ENCODE measurements at places on chromosomes 5 and 9.

DNA sequence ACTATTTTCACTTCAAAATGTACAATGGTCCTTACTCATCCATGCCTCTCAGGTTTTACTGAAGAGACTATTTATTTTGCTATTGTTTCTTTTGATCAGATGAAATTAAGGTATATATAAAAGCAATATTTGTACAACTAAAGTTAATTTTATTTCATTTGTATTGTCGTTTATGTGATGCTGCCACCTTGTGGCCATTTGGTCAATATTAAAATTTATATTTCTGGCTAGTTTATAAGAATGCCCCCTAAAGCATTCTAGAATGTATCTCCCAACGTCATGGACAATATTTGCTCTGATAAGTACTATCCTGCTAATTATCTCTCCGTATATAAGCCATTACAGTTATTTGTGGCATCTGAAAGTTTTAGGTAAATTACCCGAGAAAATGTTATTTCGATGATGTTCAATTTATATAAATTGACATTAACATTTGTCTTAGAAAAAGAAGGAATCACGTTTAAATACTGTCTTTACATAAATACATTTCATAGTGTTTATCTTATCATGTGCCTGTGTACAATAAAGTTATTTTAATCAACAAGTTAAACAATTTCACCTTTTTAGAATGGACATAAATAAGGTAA lies 680.0 kb downstream of the TAF11L14 start:
- no peak for DNase-seq

- DNase-seq: no peak
These were observed 2035.5 kb upstream of the CDH6 start for GRCh38 chr5:29157975-29158374.

GRCh38 chr5:61132559-61132958 lies 29.7 kb downstream of the SMIM15 start:
- DNase-seq: no peak

DNA sequence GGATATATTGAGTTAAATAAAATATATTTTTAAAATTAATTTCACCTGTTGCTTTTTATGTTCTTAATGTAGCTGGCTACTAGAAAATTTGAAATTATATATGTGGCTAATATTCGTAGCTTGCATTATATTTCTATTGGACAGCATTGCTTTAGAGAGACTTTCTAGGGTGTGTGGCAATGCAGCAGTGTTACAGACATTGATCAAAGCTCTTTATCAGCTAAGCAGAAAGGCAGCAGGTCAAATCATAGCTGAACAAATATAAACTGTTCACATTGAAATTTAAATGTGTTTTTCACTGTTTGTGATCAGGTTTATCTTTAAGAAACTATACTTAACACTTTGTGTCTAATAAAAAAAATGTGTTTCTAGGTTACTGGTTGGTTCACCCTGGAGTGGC lies 52.6 kb downstream of the ITGA2 start:
- no peak for DNase-seq

DNA sequence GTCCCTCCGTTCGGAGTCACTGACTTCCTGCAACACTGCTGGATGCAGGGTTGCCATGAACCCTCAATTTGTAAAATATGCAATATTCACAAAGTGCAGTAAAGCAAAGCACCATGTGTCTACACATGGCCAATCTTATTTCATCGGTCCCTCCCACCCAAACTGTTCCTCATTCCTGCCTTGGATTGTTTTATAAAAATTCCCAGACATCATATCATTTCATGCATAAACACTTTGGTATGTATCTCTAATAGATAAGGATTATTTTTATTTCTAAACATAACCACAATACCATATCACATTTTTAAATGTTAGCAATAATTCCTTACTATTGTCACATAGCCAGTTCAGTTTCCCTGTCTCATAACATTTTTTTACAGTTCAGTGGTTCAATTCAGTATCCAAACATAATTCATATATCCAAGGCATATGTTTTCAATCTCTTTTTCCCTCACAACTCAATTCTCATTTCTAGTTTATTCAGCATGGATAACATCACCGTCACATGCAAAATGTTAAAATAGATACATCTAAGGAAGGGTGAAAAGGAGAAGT lies 82.0 kb upstream of the PCAT7 start:
- no peak for DNase-seq

GRCh38 chr9:32915802-32916201 lies 85.6 kb downstream of the APTX start:
- no peak for DNase-seq

DNA sequence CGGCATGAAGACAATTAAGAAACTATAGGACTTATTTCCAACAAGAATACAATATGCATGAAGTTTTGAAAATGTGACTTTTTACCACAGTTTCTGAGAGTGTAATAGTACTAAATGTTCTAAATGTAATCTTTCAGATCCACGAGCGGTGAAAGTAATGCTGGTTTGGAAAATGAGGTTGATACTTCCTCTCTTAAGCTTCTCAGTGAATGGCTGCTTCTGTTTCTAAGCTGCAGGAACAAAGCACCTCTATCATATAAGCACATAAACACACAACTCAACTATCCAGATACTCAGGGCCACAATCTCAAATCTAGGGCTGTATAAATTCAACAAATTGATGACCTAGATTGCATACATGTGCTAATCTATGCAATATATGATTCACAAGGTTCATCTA lies 78.3 kb downstream of the LIFR start:
- no peak for DNase-seq

DNA sequence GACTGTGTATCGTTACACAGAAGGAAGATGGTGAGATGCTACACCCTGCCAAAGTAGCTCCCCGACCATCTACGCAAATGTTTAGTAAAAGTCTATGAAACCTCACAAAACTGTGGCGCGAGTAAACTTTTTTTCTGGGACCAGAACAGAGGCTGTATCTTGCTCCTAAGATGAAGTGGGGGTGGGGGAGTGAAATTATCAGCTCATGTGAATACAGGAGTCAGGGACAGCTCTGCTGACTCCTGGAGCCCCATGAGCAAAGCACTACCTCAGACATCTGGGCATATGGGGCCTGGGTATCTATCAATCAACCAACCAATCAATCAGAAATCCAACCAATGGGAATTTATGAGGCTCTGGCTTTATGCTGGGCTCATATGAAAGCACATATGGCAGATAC lies 138.6 kb upstream of the RANBP3L start:
- DNase-seq: no peak

DNA sequence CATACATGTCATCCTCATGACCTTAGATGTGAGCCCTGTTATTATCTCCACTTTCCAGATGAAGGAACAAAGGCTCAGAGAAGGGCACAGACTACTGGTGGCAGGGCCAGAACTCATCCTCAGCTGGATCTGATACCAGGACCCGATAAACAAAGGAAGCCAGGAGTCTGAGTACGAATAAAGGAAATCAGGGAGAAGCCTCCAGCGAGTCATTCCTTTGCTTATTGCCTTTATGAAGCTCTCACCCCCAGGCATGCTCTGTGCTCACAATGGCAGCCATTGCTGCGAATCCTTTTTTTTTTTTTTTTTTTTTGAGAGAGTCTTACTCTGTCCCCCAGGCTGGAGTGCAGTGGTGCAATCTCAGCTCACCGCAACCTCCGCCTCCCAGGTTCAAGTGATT lies 130.1 kb downstream of the GAPVD1 start:
- no peak for DNase-seq

DNA sequence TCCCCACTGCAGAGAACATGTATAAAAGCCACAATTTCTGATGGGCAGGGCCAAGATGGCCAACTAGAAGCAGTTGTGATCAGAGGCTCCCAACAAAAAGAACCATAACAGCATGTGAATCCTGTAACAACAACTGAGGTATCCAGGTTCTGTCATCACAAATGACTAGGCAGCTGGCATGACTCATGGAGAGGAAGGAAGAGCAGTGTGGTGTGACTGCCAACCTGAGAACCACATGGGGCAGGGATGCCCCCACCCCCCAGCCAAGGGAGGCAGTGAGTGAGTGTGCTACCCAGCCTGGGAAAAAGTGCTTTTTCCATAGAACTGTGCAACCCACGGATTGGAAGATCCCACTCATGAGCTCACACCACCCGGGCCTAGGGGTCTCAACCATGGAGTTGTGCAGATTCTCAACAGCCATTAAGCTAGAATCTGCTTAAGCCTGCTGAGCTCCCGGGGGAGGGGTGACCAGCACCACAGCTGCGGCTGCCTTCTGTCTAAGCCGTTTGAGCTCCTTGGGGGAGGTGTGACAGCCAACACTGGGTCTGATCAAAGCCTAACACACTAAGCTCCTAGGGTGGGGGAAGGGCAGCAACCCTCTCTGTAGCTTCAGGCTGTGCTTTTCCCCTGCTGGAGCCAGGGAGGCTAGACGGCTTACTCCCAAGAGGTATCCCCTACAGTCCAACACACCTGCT lies 80.1 kb upstream of the DMAC1 start:
- no peak for DNase-seq

GRCh38 chr5:152372875-152373274 lies 32.2 kb downstream of the NMUR2 start:
- DNase-seq: no peak

DNA sequence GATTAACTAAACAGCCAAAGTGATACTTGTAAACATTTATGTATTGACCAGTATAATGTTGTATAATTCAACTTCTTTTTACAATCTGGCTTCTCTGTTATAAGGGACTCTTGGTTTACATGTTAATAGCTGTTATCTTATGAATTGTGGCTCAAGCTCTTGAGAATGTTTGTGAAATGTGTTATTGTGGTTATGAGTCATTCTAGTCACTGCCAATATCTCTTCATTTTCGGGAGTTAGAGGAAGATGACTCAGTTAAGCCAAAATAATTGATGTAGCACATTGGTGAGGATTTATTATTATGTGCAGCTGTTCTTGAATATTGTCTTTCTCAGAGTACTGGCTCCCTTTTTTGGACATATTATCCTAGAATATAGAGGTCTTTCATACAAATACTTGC lies 655.2 kb upstream of the RIOK2 start:
- DNase-seq: no peak

DNA sequence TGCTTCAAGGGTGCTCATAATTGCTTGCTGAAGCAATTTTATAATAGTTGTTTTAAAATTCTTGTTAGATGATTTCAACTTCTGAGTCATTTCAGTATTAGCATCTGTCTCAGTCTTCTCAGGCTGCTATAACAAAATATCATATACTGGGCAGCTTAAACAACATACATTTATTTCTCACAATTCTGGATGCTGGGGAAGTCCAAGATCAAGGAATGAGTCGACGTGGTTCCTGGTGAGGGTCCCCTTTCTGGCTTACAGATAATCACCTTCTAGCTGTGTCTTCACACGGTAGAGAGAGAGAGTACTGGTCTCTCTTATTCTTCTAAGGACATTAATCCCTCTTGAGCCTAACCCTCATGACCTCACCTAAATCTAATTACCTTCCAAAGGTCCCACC lies 160.4 kb downstream of the SIL1 start:
- no peak for DNase-seq

DNA sequence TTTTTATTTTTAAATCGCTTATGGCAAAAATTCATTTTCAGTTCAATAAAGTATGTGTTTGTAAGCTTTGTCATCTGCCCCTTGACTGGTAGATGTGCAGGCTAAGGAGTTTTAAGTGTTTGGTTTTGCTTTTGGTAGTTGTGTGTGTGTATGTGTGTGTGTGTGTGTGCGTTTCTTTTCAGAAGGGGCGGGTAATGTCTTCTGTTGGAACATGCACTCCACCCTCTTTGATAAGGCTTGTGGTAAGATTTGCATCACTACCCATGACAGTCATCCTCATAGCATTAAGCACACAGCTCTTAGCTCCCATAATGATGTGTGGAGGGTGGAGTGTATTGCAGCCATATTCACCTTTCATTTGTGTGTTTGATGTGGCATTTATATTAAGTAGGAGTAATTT lies 92.1 kb upstream of the FSD1L start:
- no peak for DNase-seq

DNA sequence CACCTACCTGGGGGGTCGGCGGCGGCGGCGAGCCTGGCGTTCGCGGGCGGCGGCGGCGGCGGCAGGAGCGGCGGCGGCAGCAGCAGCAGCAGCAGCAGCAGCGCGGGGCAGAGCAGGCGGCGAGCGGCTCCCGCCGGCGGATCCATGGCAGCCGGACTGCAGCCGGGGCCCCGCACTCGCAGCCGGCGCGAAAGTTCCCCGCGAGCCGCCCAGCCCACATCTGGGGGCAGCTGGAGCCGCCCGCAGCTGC lies 153 bp downstream of the ADAMTS2 start:
- no peak for DNase-seq

DNA sequence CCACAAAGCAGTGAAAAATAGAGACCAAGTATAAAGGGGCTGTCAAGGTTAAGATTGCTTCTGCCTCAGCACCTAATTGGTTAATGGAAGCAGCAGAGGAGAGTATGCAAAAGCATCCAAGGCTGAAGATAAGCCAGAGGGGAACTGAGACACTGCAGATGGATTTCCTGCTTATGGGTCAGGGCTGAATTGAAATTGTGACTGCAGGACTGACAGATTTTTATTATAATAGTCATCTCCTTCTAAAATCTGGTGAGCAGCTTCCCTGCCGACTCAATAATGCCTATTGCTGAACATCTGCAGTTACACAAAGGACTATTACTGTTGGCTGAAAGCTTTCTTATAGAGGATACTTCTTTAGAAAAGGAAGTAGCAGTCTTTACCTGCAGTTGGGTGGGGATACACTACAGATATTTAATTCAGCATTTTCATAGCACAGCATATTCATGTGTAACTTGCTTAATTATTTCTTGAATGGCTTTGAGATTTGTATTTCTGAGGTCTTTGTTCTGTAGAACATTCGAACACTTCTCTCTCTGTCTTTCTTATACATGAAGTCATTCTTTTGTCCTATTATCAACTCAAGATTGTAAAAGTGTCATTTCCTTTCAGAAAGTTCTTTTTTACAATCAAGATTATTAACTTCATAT lies 363.0 kb upstream of the RIOK2 start:
- DNase-seq: no peak

DNA sequence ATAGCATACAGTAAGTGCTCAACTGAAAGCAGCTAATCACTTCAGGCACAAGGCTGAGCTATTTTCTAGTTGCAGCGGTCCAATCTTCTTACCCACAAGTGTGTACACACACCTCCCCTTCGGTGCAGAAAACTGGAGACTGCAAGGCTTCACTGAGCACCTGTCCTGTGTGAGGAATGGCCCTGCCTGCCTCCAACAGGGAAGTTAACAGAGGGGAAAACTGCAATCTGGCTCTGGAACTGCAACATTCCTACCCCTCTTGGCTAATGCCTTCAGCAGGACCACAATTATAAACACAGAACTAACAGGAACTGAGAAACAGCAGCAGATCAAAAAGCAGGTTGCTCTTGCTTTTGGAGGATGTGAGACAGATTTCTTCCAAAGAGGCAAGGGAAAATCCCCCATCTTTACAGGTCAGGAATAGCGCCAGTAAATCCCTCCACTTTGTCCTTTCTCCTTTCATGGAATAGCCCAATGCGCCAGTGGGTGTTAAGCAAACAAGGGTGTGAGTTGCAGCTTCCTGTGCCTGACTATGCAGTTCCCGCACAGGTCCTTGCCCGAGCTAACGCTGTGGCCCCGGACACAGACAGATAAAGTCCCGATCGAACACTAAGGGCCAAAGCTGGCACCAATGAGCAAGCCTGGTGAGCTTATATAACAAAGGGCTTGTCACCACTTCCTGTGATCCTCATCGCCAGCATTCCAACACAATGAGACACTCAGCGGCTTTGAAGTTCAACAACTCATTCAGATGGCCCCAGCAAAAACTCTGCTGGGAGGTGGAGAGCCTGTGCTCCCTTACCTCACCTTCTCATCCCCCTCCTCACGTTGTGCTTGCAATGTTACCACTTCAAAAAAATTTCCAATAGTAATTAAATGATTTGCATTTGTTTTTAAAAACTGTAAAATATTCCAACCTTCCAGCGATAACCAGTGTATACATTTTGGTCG lies 21.5 kb downstream of the SHB start:
- DNase-seq: peak; percentile 50
